ENCODE measurements at places on chromosomes 6 and 20.

GRCh38 chr6:108982154-108983113 lies 112.2 kb downstream of the SESN1 start:
- no peak for DNase-seq

DNA sequence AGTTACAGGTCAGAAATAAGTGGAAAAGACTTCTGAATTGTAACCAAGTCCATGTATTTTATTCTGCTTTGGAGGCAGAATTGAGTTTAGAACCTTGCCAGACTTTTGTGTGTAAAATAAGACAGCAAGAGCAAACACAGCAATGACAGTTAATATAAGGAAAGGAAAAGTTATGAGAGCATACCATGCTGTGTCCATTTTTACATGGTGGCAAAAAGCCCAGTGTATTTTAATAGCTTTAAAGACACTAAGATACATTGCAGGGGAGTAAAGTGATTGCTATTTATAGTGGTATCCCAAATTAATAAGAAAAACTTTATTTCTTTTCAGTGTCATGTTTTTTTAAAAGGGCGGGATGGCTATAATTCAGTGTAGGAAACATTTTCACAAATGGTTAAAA lies 45.2 kb downstream of the CDC5L start:
- no peak for DNase-seq

DNA sequence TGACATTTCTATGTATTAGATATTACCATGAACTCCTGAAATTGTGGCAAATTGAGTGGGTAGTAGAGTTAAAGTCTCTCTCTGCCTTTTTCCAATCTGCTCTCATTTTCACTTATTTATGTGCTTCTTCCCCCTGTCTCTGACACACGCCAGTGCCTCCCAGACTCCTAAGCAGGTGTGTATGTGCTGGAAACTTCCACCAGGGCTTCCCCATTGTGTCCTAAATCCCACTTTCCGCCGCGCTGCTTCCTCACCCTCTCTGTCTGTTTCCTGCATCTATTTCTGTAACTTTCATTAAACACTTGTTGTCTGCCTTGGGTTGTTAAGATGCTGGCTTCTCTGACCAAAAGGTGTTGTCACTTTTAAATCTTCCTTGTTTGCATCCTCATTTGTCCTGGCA lies 97.6 kb upstream of the HDGFL1 start:
- no peak for DNase-seq

DNA sequence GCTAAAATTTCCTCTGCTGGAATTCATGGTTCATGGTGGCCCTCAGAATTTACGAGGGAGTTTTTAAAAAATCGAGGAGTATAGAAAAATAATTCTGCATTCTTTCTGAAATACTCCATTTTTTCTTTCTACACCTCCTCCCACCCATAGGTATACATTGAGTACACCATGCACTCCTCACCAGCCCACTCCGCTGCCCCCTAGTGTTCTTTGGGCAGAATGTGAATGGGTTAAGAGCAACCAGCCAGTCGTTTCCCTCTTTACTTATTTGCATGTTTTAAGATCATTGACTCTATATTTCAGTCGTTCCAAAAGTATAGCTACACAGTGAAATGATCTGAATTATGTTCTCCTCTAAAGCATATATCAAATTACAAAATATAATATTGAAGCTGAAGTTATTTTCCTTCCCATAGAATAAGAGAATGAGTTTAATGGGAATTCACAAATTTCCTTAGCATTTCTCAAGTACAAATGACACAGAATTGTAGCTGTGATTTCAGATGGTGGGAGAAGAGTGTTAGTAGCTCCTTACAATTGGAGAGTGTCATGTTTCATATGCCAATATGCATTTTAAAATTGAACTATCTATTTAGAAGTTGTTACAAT lies 977.7 kb upstream of the SLC35B3 start:
- no peak for DNase-seq

GRCh38 chr20:1362484-1362883 lies 30.4 kb downstream of the FKBP1A start:
- DNase-seq: no peak

GRCh38 chr6:30556066-30556905 lies at the start of gene GNL1:
TSS of gene GNL1 (minus strand) at chr6:30556489. CDS start at chr6:30556203, 286 bp downstream.
- peak; percentile 99 for DNase-seq

DNA sequence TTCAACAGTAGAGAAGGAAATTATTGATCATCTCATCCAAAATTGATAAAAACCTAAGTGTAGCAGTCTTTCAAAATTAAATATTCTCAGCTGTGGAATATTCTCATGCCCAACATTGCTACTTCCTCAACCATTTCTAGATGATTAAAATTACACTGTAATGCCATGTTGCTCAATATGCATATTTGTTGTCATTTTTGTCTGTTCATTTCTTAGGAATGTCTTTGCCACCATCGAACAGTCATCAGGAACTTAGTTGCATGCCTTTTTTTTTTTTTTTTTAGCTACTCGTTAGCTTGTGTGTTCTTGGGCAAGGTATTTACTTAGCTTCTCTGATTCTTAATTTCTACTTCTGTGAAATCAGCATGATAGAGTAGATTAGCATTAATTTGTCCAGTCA lies 188.6 kb downstream of the DTNBP1 start:
- no peak for DNase-seq

- no peak for DNase-seq
Measured at GRCh38 chr6:69138148-69138547, 503.1 kb downstream of the ADGRB3 start.

Measured in stimulated activated CD4-positive, alpha-beta T cell treated with anti-CD3 and anti-CD28 coated beads, Interleukin-4, amount 100 ng/mL, for 4 hours (primary cell).